ENCODE measurements at places on chromosomes 6 and 20. TPM values are rescaled to one million over a fixed set of nuclear protein-coding genes. Genes with fewer than 3 reads are reported as not detected.

Gene C6orf132
- total RNA-seq: 0.71 TPM

Gene GJA10
- not detected for total RNA-seq

Gene MOG
- not detected for total RNA-seq

Gene KIF25
- total RNA-seq: not detected

Gene CSNK2A1
- total RNA-seq: 51.5 TPM

Gene ELOVL4
- total RNA-seq: 3.0 TPM

Gene ENPP1
- 7.2 TPM for total RNA-seq

Gene CGAS
- total RNA-seq: 5.3 TPM

Gene CHRNA4
- total RNA-seq: not detected

Gene RSPO3
- total RNA-seq: 1.6 TPM

Gene CLDN20
- not detected for total RNA-seq

Gene PRSS16
- total RNA-seq: not detected

Gene RNASET2
- 41.0 TPM for total RNA-seq

Gene BFSP1
- 1.3 TPM for total RNA-seq

Data from sigmoid colon (tissue), 7 donors.